ENCODE measurements at places on chromosomes 7 and 10.

- no peak for DNase-seq
These were observed 15.6 kb downstream of the FANK1 start for GRCh38 chr10:125911990-125912389.

DNA sequence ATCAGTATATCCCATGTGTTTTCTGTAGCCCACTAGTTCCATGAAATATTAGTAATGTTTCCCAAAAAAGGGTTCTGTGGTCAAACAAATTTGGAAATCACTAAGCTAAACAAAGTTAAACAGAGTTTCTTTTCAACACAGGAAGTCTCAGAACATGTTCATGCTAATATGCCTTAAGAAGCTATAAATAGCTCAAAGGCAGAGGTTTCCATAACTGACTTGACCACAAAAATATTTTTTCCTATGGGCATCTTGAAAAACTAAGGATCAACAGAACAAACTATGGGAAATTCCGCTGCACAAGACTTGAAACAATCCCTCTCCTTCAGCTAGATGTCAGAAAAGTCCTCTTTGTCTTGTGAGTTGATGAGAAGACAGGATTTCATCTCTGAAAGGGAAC lies 59.7 kb downstream of the SEM1 start:
- no peak for DNase-seq

DNA sequence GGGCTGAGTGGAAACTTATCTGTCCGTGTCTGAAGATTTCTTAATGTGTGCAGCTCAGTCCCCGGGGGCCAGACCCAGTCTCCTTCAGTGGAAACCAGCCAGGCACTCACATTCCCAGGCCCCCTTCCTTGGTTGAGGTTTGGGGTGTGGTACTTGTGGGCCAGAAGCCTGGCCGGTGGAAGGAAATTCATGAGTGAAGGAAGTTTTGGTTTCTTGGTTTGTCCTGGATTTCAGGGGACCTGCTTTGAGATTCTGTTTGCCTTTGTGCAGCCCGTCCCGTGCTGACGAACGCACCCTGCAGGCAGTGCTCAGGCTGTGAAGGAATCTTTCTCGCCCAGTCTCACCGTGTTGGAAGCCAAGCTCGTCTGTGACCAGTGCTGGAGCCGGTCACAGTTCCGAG lies 2.9 kb downstream of the INPP5A start:
- DNase-seq, result no peak

GRCh38 chr10:107126512-107127065 lies 37.9 kb downstream of the SORCS1 start:
- no peak for DNase-seq

DNA sequence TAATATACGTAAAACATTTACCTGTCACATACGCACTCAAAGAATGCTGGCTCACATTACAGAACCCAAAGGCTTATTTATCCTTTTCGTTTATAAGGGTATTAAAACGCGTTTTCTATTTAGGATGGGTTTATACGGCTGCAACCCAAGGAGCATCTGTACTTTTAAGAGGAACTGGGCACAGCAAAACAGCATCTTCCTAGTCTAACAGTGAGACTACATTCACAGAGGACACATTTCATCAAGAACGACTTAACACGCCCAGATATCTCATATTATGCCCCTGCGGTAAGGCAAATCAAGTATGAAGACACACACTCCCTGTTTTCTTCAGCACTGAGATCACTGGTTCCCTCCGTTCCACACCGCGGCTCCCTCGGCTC lies 533 bp upstream of the DMTF1 start:
- DNase-seq, result no peak

DNA sequence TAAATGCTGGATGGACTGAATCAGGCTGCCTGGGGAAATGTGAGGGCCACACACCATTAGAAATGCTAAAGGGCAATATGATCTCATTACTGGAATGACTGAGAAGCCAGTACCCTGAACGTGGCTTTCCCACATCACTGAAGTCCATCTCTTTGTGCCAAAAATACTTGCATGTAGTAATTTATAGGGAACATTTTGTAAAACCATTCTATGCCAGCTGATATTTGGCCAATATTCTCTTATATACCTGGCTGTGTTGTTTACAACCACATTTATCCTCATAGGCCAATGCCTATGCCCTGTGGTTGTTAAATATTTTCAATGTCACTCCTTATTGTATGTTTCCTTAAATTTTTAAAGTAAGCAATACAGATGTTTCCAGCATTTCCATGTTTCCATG lies 111.6 kb downstream of the C10orf90 start:
- no peak for DNase-seq

DNA sequence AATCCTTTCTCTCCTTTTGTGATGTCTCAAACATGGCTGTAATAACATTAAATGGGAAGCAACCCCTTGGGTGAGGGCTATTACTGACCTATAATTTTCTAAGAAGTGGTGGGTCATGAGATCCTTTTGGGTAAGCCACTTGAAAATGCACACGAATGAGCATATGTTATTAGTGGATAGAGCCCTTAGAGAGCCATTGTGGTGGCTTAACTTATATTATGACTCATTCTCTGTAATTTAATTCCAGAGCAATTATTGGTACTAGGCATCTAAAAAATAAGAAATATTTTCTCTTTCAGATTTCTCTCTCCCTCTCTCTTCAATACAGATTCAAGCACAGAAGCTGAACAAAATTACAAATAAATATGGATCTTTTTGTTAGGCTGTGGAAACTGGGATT lies 1177.4 kb upstream of the PHF14 start:
- no peak for DNase-seq

- DNase-seq, result no peak
These were observed 157.2 kb upstream of the SLC25A13 start for GRCh38 chr7:96479015-96479645.

DNA sequence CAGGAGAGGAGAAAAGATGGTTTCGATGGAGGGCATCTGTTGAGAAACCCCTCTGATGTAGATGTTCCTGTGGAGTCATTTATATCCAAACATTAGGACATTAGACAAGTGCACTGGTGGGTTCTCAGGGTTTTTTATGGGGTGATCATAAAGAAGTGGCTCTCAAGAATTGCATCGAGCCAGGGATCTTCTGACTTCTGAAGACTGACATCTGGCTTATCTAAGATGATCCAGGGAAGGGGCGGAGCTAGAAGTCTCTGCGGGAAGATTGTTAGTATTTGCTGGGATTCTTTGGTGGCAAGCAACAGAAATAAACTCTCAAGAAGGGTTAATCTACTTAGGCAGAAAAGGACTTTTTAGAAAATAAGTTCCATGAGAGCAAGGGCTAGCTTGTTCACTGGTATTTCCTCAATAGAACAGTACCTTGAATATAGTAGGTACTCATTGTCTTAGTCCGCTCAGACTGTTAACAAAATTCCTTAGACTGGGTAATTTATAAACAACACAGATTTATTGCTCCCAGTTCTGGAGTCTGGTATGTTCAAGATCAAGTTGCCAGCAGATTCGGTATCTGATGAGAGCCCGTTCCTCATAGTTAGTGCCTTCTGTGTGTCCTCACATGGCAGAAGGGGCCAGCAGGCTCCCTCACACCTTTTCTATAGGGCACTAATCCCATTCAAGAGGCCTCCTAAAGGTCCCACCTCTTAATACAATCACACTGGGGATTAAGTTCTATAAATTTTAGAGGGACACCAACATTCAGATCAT lies 28.5 kb upstream of the SYPL1 start:
- no peak for DNase-seq

- DNase-seq, result no peak
These were observed 37.0 kb upstream of the MINDY3 start for GRCh38 chr10:15897287-15897686.
